ENCODE measurements at places on chromosomes 7 and 10.

- DNase-seq: no peak
These were observed 9.6 kb downstream of the DENND2A start for GRCh38 chr7:140631021-140631420.

DNA sequence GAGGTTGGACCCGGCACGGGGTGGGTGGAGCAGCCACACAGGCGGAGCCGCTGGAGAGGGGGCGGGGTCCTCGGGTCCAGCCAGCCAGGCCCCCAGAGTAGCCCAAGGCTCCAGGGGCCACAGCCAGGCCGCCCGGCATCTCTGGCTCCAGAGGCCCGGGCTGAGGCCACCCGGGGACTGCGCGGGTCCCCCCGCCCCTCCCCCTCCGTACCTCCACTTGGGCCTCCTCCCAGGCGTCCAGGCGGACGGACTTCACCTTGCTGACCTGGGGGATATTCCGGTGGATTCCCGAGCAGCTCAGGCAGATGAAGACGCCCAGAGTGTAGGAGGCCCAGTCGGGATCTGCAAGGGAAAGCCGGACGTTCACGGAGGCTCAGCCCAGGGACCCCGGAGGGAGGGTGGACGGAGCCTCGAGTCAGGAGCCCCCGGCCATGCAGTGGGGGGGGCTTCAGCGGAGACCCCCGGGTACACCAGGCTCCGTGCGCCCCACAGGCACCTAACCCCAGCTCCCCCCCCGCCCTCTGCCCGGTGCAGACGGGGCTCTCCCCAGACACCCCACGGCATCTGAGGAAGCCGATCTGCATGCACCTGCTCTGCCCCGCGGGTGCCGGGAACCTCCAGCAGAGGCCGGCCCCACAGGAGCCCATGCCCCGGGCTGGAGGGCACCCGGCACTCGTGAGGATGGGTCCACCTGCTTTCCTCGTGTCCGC, 19.2 kb downstream of the ADAP1 start:
- no peak for DNase-seq

DNA sequence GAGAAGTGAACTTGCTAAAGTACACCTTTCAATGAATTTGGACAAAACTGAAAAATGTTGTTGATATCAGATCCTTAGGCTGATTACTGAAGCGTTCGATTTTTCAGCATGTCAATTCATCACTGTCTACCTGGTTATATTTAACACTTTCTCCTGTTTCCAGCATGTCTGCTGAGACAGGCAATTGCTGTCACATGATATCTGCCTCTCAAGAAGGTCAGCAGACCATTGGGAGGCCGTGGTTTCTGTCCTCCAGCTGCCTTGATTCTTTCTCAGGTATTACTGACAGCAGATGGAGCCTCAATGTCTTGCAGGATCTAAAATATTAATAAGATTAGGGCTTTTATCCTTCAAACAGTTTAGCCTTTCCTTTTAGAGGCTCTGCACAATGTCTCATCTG, 127.5 kb downstream of the SNX10 start:
- no peak for DNase-seq

DNA sequence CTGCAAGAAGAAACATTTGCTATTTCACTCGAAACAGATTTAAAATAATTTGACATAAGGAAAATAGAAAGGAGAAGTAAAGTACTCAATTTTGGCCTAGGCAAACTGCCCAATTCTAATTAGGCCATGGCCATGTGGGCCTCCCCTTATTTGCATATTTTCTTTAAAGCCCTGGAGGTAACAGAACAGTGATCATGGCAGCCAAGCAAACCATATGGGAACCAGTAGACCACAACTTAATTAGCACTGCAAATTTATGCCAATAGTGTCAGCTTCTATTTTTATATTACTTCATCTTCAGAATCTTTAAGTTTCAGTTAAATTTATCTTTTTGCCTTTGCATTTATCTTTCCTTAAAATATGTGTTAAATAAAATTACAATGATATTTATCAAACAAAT, 63.3 kb upstream of the THSD7A start:
- no peak for DNase-seq

GRCh38 chr10:45339894-45340293, 24.5 kb upstream of the OR13A1 start:
- DNase-seq: no peak

GRCh38 chr10:95544783-95545500, 16.2 kb downstream of the SORBS1 start:
- DNase-seq: no peak

- DNase-seq: no peak
These were observed 195.6 kb upstream of the CSTF2T start for GRCh38 chr10:51894771-51895578.

GRCh38 chr7:107811934-107812333, 8.9 kb upstream of the SLC26A3 start:
- no peak for DNase-seq

DNA sequence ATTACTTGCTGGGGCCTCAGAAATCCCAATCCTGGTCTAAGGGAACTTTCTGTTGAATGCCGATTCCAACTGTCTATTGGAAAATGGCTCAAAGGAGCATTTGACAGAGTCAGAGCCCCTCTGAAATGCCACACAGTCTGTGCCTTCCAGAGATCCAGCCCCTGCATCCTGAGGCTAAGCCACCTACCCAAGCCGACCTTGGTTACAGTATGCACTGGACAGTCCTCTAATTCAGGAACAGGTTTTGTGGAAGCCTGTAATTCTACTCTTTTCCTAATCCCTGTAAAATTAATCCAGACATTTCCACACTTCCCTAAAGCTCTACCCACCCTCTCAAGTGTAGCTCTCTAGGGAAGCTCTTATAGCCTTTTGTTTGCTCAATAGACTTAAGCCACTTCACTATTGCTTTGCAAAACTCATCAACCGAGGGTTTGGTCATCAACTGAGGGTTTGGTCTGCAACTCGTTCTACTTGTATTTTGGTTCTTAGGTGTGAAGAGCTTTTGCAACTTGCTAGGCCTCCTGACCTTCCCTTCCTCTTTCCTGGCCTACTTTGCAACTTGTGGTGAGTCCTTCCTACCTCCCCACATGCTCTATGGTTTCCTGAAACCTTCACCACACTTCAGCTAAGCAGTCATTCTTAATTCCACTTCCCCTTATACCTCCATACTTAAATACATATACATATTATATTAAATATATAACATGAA, 364.8 kb downstream of the SFMBT2 start:
- DNase-seq: no peak

DNA sequence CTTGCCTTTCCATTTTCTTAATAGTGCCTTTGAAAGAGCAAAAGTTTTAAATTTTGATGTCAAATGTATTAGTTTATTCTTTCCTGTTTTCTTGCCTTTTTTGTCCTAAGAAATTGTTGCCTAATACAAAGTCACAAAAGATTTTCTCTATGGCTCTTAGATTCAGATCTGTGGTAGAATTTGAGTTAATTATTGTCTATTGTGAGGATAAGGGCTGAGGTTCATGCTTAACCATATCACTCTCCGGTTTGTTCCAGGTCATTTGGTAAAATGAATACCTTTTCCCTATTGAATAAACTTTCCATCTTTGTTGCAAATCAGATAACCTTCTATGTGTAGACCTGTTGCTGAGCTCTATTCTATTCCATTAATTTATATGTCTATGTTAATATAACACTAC, 96.0 kb downstream of the NOD1 start:
- no peak for DNase-seq

DNA sequence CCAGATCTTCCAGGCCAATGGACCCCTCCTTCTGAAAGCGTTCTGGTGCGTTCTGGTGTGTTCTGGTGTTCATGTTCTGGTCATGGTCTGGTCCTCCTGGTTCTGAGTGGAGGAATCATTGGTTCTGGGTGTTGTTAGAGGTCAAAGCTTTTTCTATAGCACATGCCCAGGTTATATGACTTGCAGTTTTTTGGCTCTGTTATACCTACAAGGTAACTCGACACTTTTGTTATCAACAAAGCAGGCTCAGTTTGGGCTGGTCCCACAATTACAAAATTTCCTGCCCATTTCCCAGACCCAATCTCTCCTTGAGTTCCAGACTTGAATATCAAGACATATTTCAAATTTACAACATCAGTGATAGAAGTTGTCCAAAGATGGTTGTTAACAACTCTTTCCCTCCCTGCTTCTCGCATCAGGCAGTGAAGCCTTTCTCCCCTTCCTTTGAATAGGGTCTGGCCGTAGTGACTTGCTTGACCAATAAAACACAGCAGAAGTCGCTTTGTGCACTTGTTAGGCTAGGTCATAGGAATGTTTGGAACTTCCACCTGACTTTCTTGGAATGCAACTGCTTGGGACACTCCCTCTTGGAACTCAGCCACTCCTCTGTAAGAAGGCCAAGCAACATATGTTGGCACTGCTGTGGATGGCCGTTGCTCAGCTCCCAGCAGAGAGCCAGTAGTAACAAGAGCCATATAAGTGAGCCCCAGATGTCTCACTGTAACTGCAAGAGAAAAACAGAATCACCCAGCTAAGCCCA, 83.1 kb upstream of the STEAP1B start:
- DNase-seq: no peak

- DNase-seq: no peak
These were observed 602.1 kb upstream of the FOXK1 start for GRCh38 chr7:4079956-4080355.

GRCh38 chr7:148290538-148290937, 300.0 kb upstream of the C7orf33 start:
- DNase-seq: no peak

- DNase-seq: no peak
These were observed 994 bp downstream of the SLC25A28 start for GRCh38 chr10:99619090-99619800.

DNA sequence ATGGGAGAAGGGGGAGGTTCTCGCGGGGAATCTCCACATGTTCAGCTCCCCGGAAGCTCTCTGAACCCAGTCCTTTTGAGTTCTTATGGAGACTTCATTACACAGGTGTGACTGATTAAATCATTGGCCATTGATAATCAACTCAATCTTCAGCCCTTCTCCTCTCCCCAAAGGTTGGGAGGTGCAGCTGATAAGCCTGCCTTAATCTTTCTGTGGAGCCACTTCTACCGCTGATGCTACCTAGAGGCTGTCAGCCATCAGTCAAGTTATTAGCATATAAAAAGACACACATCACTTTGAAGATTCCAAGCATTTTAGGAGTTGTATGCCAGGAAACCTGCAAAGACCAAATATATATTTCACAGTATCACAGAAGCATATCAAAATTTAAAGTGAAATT, 91.7 kb downstream of the MARCHF5 start:
- DNase-seq: no peak

- no peak for DNase-seq
These were observed 292.9 kb downstream of the PTEN start for GRCh38 chr10:88156341-88156740.

DNA sequence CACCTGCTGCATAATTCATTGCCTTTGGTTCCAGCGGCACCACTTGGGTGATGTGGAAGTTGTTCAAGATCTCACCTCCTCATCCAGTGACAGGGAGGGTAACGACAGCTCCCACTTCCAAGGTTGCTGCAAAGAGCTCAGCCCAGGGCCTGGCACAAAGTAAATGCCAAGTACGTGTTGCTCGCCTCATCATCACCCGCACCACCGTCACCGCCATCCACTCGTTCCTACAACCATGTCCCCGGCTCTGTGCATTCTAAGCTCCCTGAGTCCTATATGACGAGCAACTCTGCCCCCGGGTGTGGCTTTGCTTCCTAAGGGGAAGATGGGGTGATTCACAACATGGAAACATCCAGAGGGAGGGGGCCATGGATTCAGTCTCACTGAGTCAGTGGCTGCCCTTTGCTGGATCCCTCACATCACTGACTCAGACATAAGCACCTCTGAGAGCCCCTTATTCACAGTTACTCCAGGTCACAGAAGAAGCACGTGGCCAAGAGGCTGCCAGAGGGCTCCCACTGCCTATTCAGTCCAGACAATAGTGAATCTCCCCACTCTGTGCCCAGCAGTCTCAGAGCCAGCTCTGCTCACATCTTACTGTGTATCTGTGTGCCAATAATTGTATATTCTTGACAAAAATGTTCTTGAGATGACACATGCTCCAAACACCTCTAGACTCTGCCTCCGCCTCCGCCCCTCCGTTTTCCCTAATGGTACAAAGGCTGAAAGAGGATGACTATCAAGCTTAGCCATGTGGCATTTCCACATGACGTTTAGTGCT, 159.1 kb downstream of the GFRA1 start:
- no peak for DNase-seq

DNA sequence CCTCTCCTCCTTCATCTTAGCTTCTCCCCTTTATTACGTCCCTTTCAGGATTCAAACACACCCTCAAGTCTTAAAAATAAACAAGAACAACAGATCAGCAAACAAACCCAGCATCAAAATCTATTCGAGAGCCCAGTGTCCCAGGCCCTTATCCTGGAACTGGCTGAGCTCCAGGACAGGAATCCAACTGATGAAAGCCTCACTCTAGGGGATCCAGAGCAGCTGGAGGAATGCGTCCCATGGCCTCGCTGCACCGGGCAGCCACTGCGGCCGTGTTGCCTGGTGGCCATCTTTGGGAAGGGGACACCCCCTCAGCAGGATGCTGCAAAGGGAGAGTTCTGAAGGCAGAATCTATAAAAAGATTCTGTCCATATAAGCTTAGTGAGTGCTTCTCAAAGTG, 156.5 kb upstream of the BMPER start:
- DNase-seq: no peak

- no peak for DNase-seq
These were observed 161.5 kb downstream of the CREB5 start for GRCh38 chr7:28573651-28574301.

GRCh38 chr10:124695259-124695658, 48.9 kb downstream of the FAM53B start:
- no peak for DNase-seq

GRCh38 chr10:61989995-61990760, 88.7 kb downstream of the ARID5B start:
- DNase-seq: no peak

- peak; percentile 3 for DNase-seq
These were observed 57.8 kb upstream of the RAB18 start for GRCh38 chr10:27446091-27446918.

DNA sequence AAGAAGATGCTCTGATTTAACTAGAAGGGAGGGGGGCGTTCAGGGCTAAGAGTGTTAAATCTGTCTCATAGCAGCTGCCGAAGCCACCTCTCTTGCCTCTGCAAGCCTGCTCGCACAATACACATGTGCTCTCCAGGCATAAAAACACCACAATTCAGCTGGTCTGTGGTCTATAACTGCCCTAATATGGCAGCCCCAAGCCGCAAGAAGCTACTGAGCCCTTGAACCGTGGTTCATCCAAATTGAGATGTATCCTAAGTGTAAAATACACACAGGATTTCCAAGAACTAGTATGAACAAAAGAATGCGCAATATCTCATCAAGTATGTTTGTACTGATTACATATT, 70.8 kb upstream of the FGFR2 start:
- DNase-seq: no peak

- DNase-seq: no peak
These were observed 4.6 kb downstream of the FZD8 start for GRCh38 chr10:35637462-35637861.

GRCh38 chr7:106895246-106895864, 30.3 kb downstream of the PIK3CG start:
- DNase-seq: no peak
